ENCODE measurements at places on chromosomes 1 and 21.
A peak's percentile ranks its signal among the peaks of the same experiment; 100 is the strongest.

GRCh38 chr1:204896787-204897469 is 26.3 kb downstream of the NFASC start:
- DNase-seq = no peak

DNA sequence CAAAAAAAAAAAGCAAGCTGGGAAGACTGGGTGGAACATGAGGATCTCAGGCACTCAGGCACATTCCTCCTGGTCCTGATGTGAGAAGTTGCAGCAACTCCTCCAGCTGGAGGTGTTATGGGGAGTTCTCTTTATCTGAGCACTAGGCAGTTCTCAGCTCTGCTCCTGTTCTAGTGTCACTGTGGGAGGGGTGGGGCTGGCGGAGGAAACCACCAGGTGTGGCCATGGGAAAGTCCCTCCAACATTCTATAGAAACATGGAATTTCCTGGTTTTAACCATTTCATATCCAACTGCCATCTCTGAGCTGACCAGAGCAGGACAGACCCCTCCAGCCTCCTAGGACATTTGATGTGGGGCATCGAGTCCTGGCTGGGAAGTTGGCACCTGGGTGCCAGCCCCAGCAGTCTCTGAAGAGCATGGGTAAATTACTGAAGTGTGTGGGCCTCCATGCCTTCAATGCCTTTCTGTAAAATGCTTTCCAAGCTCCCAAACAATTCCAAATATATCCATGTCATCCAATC is 804 bp upstream of the IKBKE start:
- DNase-seq = peak; percentile 44

- DNase-seq = no peak
Observed at GRCh38 chr1:199720496-199720895, 307.0 kb upstream of the NR5A2 start.

- no peak for DNase-seq
Observed at GRCh38 chr21:40318371-40318770, 451.1 kb downstream of the PCP4 start.

GRCh38 chr1:93111065-93111464 is 32.0 kb downstream of the MTF2 start:
- no peak for DNase-seq

GRCh38 chr1:25944986-25945385 is 38.8 kb upstream of the STMN1 start:
- DNase-seq = no peak

- DNase-seq = peak; percentile 30
Observed at GRCh38 chr21:15063081-15063813, 1.6 kb downstream of the NRIP1 start.

Data from stimulated activated CD4-positive, alpha-beta T cell treated with anti-CD3 and anti-CD28 coated beads, Interleukin-12 subunit alpha, Interleukin-12 subunit beta, amount 100 ng/mL, for 4 hours (primary cell).